Endothelial cell (in vitro differentiated cells): ENCODE measurements at places on chromosomes 2 and 18.

- DNase-seq: no peak
Observed at GRCh38 chr2:239689410-239689809, 288.6 kb upstream of the HDAC4 start.

DNA sequence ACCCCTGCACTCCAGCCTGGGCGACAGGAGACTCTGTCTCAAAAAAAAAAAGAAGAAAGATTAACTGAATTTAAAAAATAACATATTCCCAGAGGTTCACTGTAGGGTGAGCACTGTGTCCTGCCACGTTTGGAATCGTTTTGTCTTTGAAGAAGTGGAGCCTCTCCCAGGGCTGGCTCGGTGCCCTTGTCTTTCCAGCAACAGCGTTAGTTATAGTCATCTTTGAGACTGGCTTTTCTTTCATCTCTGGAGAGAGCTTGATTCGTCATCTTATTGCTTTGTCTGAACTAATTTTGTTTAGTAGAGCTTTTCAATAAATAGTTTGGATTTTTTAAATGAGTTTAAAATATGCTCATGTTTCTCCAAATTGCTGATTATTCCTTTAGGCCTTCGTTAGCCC lies 50.5 kb downstream of the IMPA2 start:
- DNase-seq: no peak

- no peak for DNase-seq
Observed at GRCh38 chr2:19883486-19883885, 18.3 kb downstream of the TTC32 start.

GRCh38 chr2:6846540-6846939 lies 19.2 kb downstream of the CMPK2 start:
- no peak for DNase-seq

GRCh38 chr18:41657189-41657588 lies 297.8 kb upstream of the PIK3C3 start:
- DNase-seq: no peak

GRCh38 chr2:128356127-128356526 lies 37.5 kb upstream of the HS6ST1 start:
- DNase-seq: no peak
